ENCODE measurements at places on chromosomes 5 and 9. TPM values are rescaled to one million over a fixed set of nuclear protein-coding genes. Genes with fewer than 3 reads are reported as not detected.

The ATP10B gene
- total RNA-seq = 25.3 TPM

The GABRA6 gene
- total RNA-seq = not detected

The HMMR gene
- 2.6 TPM for total RNA-seq

The MARCOL gene
- not detected for total RNA-seq

The TAF1L gene
- not detected for total RNA-seq
